ENCODE measurements at places on chromosomes 1 and 21.

DNA sequence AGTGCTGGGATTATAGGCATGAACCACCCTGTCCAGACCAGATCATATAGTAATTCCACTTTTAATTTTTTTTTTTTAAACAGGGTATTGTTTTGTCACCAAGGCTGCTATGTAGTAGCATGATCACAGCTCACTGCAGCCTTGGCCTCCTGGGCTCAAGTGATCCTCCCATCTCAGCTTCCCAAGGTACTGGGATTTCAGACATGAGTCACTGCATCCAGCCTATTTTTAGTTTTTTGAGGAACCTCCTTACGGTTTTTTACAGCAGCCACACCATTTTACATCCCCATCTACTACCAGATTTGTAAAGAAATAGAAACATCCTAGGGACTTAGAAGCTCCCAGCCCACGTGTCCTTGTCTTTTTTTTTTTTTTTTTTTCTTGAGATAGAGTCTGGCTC is 24.0 kb downstream of the L1TD1 start:
- no peak for DNase-seq

DNA sequence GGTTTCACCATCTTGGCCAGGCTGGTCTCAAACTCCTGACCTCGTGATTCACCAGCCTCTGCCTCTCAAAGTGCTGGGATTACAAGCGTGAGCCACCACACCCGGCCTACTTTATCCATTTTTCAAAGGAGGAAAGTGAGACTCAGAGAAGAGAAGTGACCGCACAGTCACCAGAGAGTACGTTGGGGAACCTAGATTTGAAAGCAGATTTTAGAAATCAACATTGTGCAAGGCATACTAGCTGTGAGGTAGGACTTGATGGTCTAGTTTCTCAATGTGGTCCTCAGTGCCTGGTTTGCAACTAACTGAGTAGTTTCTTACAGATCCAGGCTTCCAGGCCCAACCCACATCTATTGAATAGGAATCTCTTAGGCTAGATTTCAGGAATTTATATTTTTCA is 1.7 kb upstream of the PRCC start:
- no peak for DNase-seq

DNA sequence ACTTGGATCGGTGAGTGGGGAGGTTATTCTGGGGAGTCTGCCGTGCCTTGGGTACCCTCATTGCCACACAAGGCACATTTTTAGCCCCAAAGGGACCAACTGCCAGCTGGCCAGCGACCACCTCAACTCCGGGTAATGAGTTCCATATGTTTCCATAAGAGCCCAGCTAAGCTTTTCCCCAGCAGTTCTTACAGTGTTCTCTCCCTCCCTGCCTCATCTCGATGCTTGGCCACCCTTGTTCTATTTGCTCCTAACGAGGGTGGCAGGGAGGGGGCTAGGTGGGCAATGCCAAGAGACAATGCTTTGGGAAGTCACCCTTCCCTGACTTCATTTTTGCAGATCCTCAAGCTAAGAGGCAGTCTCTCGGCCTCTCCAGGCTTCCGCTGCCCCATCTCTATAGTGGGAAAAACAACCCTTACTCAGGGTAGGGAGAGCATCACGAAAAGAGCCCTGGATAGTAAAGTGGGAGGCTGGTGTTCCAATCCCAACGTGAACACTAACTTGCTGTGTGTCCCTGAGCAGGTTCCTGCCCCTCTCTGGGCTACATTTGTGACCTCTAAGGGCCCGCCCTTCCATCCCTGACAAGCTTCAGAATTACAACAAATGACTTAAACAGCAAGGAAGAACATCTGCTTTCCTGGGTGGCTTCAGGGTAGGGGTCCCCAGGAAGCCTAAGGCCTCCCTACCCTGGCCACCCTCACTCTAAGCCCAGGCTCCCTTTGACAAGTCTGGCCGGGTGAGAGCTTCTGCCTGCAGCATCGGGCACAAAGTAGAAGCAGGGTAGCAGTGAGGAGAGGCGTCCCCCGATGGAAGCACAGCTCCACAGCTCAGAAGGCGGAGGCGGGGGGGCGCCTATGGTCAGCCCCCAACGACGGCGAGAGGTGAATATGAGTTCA is 5.8 kb downstream of the ID3 start:
- no peak for DNase-seq

- peak; percentile 87 for DNase-seq
These were observed 95.3 kb downstream of the PIK3R3 start for GRCh38 chr1:46036894-46037839.

DNA sequence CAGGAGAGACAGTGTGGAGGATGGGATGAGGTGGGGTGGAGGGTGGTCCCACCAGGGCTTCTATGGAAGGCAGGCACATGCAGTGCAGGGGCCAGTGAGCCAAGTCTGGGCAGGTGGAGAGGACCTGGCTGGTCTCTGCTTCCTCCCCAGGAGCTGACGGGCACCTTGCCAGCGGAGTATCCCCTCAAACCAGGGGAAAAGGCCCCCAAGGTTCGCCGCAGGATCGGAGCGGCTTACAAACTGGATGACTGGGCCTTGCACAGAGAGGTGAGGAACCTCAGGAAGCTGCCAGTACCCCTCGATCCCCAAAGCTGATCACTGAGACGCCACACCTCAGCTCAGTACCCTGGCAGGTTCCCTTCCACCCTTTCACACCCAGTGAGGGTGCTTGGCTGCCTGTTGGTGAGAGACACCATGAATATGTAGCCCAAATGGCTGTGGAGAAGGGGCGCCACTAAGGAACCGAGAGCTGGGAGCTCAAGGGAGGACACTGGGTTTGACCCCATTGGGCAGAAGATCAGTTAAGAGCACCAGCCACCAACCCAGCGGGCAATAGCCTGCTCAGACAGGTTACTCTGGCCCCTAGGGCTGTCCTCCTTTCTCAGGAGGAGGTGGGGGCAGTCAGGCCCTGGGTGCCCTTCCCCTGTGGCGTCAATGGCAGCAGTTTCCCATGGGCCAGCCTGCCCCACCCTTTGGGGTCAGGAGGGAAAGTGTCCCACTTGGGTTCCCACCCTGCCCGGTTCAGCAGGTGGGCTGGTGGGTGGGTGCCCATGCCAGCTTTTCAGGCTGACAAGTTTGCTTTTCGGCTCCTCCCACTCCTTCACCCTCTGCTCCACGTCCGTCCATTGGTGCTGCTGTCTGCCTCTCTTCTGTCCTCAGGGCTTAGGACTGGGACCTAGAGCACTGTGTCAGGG is 5.5 kb downstream of the INAVA start:
- DNase-seq, result no peak

DNA sequence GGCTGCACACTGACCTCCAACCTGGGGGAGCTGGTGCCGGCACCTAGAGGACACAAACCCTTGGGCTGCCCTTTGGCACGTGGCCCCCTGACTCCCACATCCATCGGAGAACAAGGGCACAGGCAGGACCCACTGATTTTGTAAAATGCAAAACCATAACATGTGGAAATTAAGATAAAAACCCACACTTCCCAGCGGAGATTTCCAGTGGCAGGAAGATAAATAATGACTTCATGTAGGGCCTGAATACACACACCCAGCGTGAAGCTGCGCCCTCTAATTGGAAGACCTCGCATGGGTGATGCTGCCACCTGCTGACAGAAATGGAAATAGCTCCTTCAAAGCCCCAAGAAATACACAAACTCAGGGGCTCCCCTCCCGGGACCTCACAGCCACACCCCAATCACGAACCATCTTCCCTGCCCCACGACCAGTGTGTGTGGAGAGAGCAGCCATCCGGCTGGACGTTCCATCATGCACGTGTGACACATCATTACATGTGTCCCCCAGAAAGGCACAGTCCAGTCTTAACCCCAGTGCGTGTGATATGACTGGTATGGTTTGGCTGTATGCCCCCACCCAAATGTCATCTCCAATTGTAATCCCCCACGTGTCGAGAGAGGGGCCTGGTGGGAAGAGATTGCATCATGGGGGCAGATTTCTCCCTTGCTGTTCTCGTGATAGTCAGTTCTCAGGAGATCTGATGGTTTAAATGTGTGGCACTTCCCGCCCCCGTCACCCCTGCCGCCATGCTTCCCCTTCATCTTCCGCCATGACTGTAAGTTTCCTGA is 5.7 kb upstream of the TPRG1L start:
- DNase-seq, result peak; percentile 77

DNA sequence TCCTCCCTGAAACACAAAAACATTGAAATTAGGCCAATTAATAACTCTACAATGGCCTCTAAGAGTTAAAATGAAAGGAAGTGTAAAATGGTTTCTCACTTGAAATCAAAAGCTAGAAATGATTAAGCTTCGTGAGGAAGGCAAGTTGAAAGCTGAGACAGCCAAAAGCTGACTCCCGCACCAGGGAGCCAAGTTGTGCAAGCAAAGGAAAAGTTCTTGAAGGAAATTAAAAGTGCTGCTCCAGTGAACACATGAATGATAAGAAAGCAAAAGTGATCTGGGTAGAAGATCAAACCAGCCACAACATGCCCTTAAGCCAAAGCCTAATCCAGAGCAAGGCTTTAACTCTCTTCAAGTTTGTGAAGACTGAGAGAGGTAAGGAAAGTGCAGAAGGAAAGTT is 22.8 kb downstream of the CYYR1 start:
- DNase-seq, result no peak

DNA sequence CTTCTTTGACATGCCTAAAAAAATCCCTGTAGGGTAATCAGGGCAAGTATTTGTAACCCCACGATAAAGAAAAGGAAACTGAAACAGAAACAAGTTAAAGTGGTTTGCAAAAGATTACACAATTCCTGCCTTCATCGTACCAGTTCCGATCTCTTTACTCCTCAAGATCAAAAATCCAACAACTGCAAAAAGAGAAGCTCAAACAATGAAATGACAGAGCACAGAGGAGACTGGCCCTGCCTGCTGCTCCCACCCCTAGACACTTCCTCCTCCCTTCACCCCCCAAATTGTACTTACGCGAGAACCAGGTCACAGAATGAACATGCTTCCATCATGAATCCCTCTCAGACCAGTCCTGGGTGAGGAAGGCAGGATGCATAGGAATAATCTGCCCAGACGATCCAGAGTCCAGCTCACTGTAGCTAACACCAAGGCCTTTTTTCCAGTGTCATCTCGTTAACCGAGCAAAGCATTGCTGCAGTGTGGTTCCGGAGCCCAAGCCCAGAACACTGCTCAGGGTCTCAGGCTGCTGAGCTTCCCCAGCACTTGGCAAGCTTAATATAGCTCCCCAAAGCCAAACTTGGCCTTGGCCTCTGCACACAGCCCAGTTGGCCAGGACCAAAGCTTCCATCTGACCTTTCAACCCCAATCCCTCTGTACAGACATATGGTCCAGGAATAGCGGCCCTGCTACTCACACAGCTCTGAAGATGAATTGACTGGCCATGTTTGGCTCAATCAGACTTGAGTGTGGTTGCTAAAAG is 20.3 kb downstream of the RXRG start:
- no peak for DNase-seq

DNA sequence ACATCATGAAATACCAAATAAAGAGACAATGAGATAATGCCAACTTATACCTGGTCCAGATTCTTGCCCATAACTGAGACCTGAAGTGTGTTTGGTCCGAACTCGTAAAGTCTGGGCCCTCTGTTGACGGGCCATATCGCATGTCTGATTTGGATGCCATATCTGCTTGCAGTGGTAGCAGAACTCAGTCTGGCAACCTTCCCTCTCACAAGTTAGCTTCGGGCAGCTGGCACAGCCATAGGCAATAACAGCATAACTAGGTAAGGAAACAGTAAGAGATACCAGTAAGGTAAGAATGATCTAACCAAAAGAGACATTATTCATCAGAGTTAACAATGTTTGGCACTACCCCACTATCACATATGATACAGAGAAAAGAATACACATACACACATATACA is 15.1 kb downstream of the RNF19B start:
- no peak for DNase-seq

DNA sequence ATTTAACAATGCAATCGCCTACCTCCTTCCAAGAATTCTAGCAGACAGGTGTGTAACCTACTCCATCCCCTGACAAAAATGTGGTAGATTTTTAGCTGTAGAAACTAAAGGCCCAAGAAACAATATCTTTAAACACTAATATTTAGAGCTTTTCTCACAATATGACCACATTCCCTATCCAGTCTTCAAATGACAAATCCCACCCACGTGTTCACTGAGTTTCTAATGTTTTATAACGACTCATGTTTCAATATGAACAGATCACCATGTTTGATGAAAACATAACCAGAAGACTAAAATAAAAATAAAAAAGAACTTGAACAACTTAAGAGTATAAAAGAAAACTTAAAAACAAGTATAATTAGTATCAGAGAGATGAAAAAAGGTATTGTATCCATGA is 24.6 kb downstream of the RSBN1 start:
- DNase-seq, result no peak

DNA sequence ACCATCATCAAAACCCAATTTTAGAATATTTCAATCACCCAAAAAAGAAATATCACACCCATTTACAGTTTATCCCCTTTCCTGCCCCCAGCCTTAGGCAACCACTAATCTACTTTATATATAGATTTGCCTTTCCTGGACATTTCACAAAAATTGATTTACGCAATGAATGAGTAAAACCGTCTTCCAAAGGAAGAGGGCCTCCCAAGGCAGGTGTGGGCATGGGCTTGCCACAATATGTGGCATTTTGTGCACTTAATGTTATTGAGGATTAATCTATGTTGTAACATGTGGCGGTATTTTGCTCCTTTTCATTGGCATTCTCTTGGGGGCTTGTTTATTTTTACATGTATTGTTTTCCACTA is 11.8 kb upstream of the BMP8B start:
- no peak for DNase-seq

DNA sequence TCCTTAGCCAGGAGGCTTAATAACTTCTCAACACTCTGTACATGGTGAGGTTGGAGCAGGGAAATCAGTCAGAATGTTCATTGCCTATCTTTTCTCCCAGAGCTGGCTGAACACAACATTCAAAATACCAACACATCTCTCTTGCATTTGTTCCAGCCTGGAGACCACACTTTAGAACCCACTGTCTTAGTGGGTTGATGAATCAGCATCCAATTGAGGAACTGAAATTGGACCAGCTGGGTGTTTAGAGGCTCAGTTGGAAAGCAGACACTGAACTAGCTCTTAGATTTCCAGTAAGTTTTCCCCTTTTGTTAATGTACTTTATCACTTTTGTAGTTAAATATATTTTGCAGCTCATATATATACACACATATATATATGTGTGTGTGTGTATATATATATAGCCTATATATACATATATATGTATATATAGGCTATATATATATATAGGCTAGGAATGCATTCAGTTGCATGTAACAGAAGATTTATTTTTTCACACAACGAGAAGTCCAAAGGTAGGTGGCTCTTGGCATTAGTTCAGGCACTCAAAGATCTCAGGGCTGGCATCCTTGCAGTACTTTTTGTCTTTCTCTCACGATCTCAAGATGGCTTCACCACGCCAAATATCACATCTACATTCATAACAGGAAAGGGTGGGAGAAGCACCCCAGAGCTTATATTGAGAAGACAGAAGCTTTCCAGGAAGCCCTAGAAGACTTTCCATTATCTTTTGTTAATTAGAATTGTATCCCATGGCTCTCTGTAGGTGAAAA is 35.0 kb upstream of the HUNK start:
- no peak for DNase-seq

GRCh38 chr1:39886757-39887231 is 3.5 kb upstream of the TRIT1 start:
- no peak for DNase-seq
